ENCODE measurements at places on chromosomes 6 and 20.

- DNase-seq: no peak
Measured at GRCh38 chr20:54555150-54555549, 79.8 kb downstream of the DOK5 start.

DNA sequence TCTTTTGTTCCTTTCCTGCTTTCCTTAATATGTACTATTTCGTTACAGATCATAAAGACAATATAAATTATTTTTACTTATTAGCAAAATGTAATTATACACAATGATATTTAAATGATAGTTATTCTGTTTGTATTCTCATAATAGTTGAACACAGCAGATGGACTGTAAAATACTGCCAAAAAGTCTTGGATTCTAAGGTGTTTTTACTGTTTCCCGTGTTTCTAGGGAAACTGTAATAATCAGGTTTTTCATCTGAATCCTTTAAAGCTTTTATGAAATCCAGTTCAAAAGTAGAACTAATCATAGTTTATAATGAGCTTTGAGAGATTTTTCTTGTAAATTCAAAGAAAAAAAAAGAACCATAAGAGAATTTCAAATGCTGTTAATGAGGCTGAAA, 148.4 kb downstream of the GRIK2 start:
- DNase-seq: no peak

GRCh38 chr6:160379466-160379865, 31.3 kb downstream of the SLC22A3 start:
- DNase-seq: no peak

DNA sequence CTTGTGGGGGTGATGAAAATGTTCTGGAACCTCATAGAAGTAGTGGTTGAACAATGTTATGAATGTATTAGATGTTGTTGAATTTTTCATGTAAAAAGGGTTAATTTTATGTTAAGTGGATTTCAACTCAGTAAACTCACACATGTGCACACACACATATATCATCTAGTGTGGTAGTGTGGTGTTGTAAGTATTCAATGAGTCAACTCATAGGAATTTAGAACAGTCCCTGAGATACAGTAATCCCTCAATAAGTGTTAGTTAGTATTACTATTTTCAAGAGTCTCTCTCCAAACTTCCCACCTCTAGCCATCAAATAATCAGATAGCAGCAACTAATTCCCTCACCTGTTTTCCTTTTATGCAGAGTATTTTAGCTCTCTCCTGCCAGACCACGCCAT, 563.1 kb upstream of the JARID2 start:
- DNase-seq: no peak
